ENCODE measurements at places on chromosomes 5 and 9. TPM values are rescaled to one million over a fixed set of nuclear protein-coding genes. Genes with fewer than 3 reads are reported as not detected.

OR1J2 gene
- not detected for total RNA-seq

ANXA2R gene
- total RNA-seq, result 8.1 TPM

CDH6 gene
- 0.05 TPM for total RNA-seq

BNIP1 gene
- total RNA-seq, result 11.4 TPM

GPR21 gene
- total RNA-seq, result not detected

SAXO1 gene
- not detected for total RNA-seq

LCN10 gene
- total RNA-seq, result not detected

IFNE gene
- not detected for total RNA-seq

GFI1B gene
- total RNA-seq, result not detected

PCDHGB3 gene
- total RNA-seq, result 0.67 TPM

REEP5 gene
- 63.0 TPM for total RNA-seq

DMAC1 gene
- 22.7 TPM for total RNA-seq

CYSRT1 gene
- total RNA-seq, result 0.20 TPM

WNK2 gene
- not detected for total RNA-seq

ANKRD18B gene
- 0.34 TPM for total RNA-seq

ACTBL2 gene
- total RNA-seq, result not detected

C5orf58 gene
- total RNA-seq, result not detected

FAM120AOS gene
- 26.4 TPM for total RNA-seq

Measured in mammary microvascular endothelial cell (primary cell).